ENCODE measurements at places on chromosomes 4 and X.
A peak's percentile ranks its signal among the peaks of the same experiment; 100 is the strongest.

DNA sequence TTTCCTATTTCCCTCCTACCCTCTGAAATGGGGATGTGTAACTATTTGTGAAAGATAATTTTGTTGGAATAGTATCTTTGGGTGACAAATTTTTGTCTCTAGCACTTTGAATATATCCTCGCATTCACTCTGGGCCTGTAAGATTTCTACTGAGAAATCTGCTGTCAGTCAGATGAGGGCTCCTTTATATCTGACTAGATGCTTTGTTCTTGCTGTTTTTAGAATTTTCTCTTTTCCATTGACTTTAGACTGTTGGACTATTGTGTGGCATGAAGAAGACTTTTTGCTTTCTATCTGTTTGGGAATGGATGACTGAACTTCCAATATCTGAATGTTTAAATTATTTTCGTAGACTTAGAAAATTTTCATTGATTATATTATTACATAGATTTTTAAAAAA lies 54.2 kb upstream of the GRID2 start:
- no peak for DNase-seq

DNA sequence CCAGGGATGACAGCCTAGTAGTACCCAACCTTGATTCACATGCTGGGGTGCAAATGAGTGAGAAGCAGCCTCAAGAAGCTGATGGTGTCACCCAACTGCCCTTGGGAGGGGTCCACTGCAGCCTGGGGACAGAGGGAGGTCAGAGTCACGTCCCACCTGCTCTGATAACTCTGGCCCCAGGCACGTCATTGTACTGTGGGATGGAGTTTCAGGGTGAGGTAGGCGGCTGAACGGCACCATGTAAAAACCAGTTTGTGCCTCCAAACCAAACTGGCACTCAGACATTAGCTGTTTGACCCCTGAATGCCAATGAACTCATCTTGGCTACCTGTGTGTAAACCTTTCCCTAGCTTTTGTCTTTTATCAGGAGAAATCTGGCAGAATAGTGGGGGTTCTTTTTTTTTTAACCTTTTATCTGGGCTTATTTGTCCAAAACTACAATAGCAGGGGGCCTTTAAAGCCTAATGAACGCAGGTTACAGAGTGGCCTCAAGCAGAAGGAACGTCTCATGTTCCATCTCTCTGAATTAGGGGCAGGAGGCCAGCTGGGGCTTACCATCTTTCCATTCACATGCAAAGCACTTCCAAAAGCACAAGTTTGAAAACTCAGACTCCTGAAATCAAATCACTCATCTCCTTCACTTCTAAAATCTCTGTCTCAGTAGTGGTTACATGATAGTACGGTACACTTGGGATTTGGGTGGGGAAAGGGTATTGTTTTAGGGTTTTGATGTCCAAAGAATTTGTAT lies 89.4 kb downstream of the IRF2 start:
- no peak for DNase-seq

DNA sequence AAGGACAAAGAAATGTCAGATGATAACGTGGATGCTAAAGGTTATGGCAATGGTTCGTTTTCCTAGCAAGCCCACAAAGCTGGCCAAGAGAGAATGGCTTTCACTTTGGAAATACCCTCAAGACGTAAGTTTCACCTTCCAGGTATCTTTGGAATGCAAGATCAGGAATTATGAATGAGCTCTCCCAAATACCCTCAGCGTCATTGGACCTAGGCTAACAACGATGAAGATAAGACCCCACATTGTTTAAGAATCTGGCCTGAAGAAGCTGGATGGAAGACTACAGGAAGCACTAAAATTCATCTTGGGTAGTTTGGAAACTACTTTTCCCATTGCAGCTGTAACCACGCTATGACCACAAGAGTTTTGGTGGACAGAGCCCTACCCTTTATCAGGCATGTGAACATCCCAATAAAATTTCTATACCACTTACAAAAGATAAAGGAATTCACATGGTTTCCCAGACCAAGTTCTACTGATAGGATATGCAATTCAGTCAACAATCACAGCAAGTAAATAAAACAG lies 111.9 kb downstream of the KDR start:
- DNase-seq, result no peak

- DNase-seq, result no peak
Measured at GRCh38 chr4:154602404-154603020, 9.9 kb downstream of the FGG start.

GRCh38 chrX:54920610-54921426 lies at the start of gene TRO:
Gene TRO, plus strand, starts transcription at chrX:54920824. Its CDS starts 1,423 bp downstream, at chrX:54922247.
- DNase-seq, result no peak

DNA sequence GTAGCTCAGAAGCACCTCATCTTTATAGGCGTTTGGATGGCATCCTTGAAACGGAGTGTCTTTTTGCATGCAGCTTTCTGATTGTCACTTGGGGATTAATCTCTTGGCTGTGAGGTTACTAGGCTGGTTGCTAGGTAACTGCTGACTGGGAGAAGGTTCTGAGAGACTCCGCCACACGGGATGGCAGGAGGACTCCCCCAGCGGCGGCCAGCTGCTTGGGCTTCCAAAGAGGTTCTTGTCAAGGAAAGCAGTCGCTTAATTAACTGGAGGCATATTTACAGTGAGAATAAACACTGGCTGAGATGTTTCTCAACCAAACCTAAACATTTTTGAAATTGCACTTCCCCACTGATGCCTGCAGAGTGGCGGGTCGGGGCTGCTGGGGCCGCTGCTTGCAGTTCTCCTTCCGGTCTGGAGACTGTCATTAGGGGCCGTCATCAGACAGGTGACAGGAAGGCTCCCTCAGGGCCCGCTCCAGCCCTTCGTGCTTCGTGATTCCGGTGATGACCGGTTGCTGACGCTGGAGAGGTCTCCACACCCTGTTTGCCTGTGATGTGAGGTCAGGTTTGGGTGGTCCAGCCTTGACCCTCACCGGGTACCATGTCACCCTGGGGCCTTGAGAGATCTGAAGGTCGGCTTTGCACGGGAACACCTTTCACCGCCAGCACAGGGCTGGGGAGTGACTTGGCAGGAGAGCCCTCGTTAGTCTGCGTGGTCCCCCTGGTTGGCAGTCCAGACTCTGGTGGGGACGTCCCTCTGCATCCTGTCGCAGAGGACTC lies 9.1 kb downstream of the NSG1 start:
- no peak for DNase-seq

DNA sequence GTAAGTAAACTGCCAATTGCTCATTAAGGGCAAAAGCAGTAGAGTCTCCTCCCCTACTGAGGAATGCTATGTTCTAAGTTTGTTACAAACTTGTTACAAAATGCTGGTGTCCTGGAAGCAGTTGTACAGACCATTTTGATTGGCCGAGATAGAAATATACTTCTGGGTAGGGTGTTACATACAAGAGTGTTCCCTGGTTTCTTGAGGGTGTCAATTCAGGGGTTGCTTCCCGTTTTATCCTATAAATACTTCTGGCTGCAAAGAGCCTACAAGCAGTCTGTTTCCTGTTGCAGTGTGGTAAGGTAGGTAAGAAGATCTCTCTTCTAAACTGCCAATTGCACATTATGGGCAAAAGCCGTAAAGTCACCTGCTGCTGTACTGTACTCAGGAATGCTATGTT lies 5.7 kb downstream of the TRPC5OS start:
- no peak for DNase-seq

GRCh38 chr4:113872426-113873260 lies 106.8 kb downstream of the ARSJ start:
- DNase-seq, result no peak

DNA sequence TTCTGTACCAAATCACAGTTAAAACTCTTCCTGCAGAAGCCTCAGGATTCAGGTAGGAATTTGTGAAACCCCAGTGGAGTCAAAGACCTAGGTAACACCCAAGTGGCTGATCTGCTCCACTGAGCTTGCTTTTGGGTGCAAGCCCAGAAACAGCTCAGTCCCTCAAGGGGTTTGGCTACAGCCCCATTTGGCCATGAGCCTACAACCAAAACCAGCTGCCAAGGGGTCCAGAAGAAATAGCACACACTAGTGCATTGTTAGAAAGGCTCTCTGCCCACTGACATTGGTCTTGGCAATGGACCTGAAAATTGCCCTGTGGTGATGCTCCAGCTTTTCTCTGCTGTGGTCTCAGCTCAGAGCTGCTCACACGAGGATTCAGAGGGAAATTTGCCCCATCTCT lies 577.4 kb upstream of the INTU start:
- no peak for DNase-seq

DNA sequence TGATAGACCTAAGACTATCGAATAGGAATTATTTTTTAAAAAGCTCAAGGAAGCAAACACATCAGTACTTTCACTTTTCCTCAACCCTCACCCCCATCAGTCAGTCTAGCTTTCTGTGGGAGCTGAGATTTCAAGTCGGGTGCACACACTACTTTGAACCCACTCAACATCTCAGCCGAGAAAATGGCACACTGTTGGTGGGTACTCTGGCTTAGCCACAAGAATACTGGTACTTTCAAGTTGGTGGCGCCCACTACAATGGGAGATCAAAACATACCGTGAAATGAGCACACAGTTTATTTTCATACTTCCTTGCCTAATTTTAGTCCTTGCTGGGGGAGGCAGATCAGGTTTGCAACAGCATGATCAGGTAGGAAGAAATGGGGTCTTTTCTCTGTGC lies 10.2 kb downstream of the CD40LG start:
- DNase-seq, result peak; percentile 38

GRCh38 chrX:133402830-133403625 lies 12.3 kb downstream of the GPC4 start:
- no peak for DNase-seq

DNA sequence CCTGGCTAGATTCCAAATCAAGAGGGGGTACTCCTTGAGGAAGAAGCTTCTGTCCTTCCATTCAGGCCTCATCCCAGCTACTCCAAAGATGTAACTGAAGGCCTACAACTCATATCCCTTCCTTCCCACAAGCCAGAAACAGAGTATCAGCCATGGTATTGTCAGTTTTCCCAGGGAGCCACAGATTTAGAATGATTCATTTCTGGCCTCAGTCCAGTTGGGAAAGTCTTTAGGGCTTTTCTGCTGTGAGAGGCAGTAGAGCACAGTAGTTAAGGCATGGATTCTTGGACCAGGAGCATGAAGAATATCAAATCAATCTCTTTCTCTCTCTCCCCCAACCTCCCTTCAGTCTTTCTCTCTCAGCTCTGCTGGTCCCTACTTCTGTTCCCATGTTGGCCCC lies 505.0 kb downstream of the BCOR start:
- DNase-seq, result no peak

GRCh38 chr4:161247831-161248230 lies 916.0 kb downstream of the FSTL5 start:
- DNase-seq, result no peak

DNA sequence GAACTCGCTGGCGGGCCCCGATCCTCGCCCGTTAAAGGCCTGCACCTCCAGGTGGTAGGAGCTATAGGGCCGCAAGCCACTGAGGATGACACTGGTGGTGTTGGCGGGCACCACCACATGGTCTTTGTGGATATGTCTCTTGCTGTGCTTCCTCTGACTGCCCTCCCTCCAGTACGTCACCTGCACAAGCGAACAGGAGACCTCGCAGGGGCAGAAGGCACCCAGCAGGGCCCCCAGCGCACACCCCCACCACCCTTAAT lies 20.7 kb downstream of the L1CAM start:
- no peak for DNase-seq

DNA sequence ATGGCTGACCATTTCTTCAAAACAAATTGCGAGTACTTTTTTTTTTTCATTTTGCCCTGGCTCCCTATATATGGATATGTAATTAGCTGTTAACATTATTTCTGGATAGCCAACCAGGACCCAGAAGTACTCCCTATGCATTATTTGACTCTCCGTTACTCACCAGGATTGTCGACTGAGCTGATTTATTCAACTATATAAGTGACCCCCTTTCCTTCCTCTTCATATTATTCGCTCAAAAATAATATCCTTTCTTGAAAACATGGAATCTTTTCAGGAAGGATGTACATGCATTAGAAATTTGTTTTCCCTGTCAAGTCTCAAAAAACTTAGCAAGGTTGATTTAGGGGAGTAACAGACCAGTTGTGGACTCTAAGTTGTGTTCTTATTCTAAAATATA lies 114.1 kb upstream of the KLHL4 start:
- no peak for DNase-seq

GRCh38 chrX:77749695-77750094 lies 36.3 kb downstream of the ATRX start:
- DNase-seq, result no peak

DNA sequence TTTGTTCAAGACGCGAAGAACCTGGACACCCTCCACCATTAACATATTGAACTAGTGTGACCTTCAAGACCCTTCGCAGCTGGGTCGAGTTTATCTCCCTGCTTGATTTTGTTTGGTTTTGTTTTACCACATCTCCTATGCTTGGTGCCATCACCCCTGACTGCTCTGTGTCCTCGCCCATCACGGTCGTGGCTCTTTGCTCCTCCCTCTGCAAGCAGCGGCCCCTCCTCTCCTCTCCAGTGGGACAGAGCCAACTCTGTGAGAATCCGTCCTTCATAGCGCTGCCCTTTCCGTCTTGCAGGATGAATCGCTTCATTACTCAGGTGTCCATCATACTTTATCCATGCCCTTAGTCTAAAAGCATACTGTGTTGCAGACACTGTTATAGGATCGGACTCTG lies 9.1 kb upstream of the FAM149A start:
- DNase-seq, result no peak

DNA sequence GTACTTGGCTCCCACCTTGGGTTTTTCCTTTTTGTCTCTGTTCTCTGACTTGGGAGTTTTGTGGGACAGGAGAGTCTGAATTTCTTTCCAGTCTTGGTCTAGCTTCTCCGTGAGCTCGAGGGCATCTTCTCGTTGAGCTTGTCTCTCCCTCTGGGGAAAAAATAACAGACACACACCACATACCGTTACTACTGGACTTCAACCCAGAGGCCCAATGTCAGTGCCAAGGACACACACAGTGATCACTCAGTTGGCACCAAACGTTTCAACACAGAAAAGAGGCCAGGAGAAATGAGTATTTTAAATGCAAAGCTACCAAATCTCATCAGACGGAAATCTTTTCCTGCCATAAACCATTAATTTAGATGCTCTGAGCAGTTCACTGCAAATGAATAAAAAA lies 9.7 kb downstream of the NOP14 start:
- DNase-seq, result no peak

GRCh38 chr4:157572284-157572683 lies 351.8 kb downstream of the GRIA2 start:
- DNase-seq, result no peak

DNA sequence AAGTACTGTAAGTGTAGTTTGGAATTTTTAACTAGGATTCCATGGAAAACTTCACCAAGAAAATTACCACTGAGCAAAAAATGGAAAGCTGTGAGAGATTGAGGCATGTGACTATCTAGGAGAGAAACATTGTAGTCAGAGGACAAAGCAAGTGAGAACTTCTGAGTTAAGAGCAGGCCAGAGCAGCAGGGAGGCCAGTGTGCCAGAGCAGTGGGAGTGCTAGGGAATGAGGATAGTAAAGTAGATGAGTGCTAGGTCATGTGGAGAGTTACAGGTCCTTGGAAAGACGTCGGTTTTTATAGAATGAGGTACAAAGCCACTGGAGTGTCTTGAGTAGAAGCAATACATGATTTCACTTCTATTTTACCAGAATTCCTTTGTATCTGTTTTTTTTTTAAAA lies 52.7 kb upstream of the FAT4 start:
- no peak for DNase-seq

DNA sequence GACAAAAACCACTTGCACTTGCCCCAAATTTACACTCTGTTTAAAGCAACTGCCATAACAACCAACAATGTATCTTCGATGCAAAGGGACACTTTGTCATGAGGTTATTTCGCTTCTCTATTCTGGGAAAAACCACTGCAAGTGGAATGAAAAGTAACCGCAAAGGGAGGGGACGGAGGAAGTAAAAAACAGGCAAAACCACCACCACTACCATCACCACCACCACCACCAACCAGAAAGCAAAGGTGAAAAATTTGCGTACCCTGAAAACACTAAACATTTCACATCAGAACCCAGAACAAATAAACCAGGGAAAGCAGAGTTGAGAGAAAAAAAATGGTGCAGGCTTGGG lies 1.2 kb upstream of the N4BP2 start:
- no peak for DNase-seq
